ENCODE measurements at places on chromosomes 7 and 10.

DNA sequence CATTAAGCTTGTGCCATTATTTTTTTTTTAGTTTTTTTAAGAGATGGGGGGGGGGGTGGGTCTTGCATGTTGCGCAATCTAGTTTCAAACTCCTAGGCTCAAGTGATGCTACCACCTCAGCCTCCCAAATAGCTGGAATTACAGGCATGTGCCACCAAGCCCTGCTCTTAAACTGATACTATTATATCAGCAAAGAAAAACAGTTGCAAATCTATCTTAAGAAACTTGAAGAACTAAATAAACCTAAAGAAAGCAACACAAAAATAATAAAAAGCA, 47.5 kb downstream of the BRAF start:
- no peak for DNase-seq

DNA sequence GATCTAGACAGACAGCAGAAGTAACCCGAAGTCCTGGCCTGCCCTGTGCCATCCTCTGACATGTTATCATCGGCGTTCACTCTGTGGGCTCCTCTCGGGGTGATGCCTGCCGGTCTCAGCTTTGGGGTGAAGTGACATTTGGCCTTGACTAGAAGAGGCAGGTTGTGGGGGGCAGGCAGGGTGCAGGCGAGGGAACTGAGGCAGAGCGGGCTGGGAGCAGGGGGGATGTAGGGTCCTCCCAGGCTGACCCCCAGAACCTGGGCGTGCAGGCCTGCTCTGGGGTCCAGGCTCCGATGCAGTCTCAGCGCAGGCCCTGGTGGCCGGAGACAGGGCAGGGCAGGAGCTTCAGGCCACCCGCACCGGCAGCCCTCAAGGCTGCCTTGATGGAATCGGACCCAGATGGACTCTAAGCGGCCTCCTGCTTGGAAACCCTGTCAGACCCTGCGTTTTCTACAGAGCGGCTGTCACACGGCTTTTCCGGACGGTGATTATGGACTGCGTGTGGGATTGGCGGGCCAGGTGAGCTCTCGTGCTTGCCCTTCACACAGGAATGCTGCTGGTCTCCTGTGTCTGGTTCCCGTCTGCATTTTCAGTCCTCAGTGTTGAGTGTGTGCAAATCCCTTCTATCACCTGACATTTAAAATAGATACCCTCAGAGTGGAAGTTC, 842 bp upstream of the JAKMIP3 start:
- DNase-seq, result no peak

DNA sequence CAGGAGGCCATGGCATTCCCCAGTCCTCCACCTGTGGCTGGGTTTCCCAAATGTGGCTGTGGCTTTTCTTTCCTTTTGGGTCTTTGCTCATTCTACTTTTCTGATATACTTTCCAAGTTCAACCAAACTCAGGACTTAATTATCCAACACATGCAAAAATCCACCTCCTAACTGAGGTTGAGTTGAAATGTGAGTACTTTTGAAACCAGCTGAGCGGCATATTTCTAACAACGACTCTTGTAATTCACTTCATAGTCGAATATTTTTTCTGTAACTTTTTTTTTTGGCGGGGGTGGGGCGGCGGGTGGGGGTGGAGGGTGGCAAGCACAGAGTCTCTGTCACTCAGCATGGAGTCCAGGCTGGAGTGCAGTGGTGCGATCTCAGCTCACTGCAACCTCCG, 165.2 kb upstream of the PITRM1 start:
- DNase-seq, result no peak

DNA sequence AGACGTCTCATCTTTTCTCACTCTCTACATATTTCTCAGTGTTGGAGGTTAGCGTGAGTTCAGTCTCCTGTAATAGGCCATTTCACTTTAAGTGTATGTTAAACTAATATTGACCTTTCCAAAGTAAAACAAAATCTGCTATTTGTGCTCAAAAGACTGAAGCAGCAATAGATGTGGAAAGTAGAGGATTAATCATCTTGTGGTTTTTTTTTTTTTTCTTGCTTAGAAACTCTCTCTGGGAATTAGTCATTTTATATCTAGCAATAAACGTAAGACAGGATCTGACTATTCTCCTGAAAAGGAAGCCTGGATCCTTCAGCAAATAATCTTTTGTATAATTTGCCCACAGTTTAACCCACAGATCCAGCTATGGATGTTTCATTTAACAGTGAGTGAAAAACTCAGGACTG, 81.7 kb downstream of the NRP1 start:
- DNase-seq, result no peak

GRCh38 chr7:23107781-23108180, 2.2 kb downstream of the KLHL7 start:
- no peak for DNase-seq

GRCh38 chr7:127530148-127530547, 55.2 kb downstream of the GCC1 start:
- no peak for DNase-seq

DNA sequence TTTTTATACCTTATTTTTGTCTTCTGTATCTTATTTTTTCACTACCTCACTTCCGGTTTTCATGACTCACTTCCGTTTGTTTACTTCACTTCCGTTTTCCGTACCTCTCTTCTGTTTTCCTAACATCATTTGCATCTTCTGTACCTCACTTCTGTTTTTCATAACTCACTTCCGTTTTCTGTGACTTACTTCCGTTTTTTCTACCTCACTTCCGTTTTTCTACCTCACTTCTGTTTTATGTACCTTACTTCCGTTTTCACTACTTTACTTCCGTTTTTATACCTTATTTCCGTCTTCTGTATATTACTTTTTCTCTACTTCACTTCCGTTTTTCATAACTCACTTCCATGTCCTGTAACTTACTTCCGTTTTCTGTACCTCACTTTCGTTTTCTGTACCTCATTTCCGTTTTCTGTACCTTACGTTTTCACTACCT, 492.5 kb upstream of the AKR1E2 start:
- no peak for DNase-seq

DNA sequence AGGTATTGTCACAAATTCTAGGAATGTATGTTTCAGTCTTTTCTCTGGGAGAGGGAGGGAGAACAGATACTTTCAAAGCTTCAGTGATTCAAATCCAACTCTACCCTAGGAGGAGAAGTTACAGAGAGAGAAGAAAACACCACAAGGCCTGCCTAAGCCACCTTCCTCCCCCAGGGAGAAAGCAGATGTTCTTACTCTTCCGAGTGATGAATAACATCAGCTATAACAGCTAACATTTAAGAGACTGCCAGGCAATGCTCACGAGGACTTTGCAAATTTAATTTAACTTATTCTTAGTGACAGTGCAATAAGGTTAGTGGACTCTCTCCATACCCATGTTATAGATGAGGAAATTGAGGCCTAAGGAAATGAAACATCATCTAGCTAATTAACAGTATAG, 36.8 kb downstream of the TAS2R41 start:
- no peak for DNase-seq

GRCh38 chr7:8500286-8500685, 66.9 kb downstream of the NXPH1 start:
- no peak for DNase-seq

GRCh38 chr7:95631527-95631926, 35.2 kb upstream of the PDK4 start:
- DNase-seq, result no peak

GRCh38 chr7:158771213-158771834, 58.0 kb downstream of the ESYT2 start:
- DNase-seq, result no peak

Data from GM10248 (cell line).